ENCODE measurements at places on chromosomes 1 and 21.

DNA sequence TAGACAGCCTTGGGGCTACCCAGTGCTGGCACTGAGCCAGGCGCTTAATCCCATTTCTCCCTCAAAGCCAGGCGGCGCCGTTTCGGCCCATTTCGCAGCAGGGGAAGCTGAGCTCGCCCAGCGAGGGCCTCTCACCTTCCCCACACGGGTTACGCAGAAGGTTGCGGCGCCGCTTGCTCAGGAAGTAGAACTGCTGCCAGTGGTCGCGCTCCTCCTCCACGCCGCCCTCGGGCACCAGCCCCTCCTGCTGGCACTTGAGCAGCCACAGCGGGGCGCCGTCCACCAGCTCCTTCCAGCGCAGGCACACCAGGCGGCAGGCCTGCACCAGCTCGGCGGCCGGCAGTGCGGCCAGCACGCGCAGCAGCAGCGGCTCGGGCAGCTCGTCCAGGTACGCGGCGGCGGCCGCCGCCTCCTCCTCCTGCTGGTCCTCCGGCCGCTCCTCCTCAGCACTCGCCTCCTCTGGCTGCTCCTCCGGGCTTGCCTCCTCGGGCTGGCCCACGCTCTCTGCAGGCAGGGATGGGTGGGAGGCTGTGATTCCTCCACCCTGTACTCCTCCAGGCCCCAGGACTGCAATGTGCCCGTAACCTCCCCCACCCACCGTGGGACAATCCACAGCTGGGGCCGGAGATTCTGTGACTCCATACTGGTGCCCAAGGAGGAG lies 3.8 kb downstream of the FBXO2 start:
- DNase-seq, result no peak

GRCh38 chr1:165924117-165924516 lies 96.7 kb downstream of the UCK2 start:
- DNase-seq, result no peak

DNA sequence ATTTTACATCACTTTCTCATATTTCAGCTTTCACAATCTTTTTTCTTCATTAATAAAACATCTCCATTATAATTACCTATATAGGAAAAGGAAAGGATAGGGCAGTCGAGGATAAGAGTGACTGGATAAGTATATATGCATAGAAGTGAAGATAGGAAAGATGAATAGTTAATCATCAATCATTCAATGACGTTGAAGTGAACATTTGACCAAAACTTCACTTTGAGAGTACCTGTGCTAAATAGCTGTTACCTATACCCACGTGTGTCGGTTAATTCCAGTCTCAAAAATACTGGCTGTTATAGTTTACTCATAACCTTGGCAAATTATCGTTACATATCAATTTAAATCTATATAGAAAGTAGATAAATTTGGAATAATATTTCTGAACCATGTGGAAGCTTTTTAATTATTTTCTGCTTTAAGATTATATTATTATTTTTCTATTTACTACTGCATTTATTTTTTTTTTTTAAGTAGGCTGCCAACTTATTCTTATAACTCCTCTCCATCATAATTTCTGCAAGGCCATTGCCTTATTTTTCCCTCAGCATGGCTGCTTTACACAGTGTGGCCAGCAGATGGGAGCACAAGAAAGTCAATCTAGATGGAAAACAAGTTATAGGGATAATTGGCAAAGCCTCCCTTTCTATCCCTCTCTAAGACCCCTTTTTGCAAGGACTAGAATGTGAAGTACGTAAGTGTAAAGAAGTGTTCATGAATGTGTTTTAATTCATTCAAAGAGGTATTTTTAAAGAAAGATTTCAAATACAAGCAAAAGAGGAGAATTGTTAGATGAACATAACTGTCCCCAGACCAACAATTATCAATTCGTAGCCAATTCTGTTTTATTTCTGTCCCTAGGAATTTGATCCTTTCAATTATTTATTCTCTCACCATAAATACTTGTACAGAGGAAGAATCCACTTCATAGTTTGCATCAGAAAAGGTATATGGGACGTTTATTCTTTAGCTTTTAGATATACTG lies 290.4 kb downstream of the KCNT2 start:
- peak; percentile 9 for DNase-seq

GRCh38 chr1:41242342-41243078 lies 404 bp upstream of the SCMH1 start:
- no peak for DNase-seq

DNA sequence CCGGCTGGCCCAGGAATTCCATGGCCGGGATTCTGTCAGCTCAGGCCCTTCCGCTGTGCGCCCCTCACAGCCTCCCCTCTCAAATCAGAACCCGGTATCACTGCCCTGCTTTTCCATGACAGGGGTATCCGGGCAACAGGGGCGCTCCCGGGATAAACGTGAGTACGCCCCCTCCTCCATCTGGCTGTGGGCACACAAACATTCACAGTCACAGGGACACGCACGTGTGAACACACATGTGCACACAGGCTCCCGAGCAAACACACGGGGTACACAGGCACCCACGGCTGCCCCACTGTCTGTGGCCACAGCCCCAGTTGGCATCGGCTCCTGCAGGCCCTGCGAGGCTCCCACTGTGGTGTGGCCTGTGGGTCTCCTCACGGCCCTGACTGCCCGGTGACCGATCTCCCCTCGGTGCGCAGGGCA lies 16.7 kb downstream of the COL6A1 start:
- DNase-seq, result no peak

- no peak for DNase-seq
Observed at GRCh38 chr1:117783606-117784396, 145.6 kb downstream of the GDAP2 start.

- no peak for DNase-seq
Observed at GRCh38 chr1:217590598-217590997, 40.3 kb downstream of the GPATCH2 start.

- peak; percentile 29 for DNase-seq
Observed at GRCh38 chr1:68426594-68426993, 23.2 kb downstream of the RPE65 start.

Measured in GM04504 (cell line).